NCI-H345 (cell line): ENCODE measurements at places on chromosomes 3 and 15.

DNA sequence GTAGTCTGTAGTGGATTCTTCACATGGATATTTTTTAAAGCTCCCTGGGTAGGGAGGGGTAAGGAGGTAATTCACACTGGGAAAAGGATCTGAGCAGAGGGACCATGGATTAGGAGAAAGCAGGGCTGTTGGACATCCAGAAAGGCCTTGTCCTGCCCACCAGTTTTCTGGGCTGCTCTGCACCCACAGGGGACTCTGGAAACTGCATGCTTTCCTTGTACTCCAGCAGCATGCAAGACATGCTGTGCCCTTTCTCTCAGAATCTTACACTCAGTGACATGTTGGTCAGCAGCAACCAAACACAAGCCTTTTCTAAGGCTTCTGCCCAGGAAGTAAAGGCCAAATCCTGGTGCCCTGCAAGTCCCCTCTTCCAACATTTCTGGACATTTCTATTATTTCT, 2.5 kb upstream of the FBN1 start:
- DNase-seq: no peak

GRCh38 chr3:134956395-134956794, 161.3 kb downstream of the EPHB1 start:
- no peak for DNase-seq

DNA sequence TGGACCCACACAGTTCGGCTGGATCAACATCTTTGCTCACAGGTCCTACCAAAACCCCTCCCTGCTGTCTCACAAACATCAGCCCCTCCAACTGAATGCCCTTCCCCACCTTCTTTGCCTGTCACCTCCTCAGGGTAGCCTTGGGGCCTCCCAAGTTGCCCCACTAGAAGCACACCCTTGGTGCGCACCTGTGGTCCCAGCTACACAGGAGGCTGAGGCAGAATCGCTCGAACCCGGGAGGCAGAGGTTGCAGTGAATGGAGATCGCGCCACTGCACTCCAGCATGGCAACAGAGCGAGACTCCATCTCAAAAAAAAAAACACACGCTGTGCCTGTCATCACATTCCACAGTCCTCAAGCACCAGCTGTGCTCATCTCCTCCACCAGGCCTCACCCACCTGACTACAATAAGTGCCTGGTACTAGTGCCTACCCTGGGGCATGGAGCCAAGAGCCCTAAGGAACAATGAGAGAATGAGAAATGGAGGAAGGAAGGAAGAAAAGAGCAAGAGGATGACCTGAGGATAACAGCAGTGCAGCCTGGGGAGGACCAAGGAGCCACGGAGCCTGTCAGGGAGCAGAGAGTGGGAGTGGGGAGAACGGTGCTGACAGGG, 26.0 kb downstream of the RPN1 start:
- no peak for DNase-seq

- DNase-seq: no peak
Measured at GRCh38 chr3:194397757-194398312, 1.2 kb downstream of the GP5 start.

DNA sequence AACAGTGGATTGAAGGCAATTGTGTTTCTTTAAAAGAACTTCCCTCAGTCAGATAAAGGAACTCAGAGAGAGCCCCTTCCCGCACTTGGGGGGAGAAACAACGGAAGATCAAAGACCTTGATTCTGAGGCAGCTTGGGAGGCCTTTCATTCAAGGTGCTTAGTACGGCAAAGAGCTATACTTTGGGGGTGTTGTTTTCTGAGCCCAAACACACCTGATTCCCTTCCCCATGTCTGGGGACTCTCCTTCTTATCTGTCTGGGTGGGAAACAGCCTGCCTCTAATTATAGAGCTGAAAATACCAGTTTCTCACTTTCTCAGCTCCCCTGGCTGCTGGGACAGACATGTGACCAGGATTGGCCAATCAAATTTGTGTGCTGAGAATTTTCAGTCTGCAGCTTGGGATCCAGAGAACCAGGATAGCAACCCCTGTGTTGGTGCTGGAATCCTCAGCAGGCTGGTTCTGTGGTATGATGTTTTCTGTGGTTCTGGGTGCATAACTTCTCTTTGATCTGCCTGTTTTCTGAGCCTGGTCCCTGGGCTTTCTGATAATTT, 19.4 kb upstream of the IQCF6 start:
- no peak for DNase-seq

- DNase-seq: no peak
Measured at GRCh38 chr15:25767356-25768151, 95.6 kb downstream of the ATP10A start.

DNA sequence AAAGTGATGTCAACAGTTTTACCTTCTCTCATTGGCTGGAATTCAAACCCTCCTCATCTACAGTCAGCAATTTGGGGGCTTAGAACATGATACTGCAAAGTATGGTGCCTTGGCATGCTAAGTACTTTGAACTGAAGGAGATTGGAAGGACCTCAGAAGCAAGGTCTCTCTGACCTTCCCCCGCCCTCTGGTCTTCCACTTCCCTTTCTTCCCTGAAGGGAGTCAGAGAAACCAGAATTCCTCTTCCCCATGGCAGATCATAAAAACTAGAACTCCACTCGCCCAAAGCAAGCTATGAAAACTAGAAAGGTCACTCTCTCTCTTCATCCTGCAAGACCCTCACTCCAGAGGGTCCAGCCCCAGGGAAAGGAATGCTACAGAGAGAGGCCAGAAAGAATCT, 64.2 kb downstream of the CD200R1L start:
- no peak for DNase-seq

GRCh38 chr15:35139822-35140221, 54.7 kb upstream of the NANOGP8 start:
- no peak for DNase-seq

GRCh38 chr3:50971487-50971924, 296.8 kb downstream of the DOCK3 start:
- peak; percentile 48 for DNase-seq

DNA sequence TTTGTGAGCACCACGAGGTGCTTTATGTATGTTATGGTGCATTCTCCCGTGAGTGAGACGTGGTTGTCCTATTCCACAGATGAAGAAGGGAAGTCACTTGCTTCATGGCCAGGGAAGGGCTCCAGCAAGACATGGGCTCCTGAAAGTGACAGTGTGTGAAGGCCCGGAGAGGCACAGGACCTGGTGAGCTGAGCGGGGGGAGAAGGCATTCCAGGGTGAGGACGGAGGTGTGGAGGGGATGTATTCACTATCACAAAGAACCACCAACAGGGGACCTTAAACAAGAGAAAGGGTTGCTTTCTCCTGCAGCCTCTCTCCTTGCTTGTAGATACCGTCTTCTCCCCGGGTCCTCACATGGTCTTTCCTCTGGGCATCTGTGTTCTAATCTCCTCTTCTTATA, 139.1 kb downstream of the FBLN2 start:
- no peak for DNase-seq

GRCh38 chr15:39429898-39430357, 151.0 kb upstream of the THBS1 start:
- DNase-seq: no peak

GRCh38 chr3:71547249-71548198, 36.0 kb downstream of the FOXP1 start:
- no peak for DNase-seq

DNA sequence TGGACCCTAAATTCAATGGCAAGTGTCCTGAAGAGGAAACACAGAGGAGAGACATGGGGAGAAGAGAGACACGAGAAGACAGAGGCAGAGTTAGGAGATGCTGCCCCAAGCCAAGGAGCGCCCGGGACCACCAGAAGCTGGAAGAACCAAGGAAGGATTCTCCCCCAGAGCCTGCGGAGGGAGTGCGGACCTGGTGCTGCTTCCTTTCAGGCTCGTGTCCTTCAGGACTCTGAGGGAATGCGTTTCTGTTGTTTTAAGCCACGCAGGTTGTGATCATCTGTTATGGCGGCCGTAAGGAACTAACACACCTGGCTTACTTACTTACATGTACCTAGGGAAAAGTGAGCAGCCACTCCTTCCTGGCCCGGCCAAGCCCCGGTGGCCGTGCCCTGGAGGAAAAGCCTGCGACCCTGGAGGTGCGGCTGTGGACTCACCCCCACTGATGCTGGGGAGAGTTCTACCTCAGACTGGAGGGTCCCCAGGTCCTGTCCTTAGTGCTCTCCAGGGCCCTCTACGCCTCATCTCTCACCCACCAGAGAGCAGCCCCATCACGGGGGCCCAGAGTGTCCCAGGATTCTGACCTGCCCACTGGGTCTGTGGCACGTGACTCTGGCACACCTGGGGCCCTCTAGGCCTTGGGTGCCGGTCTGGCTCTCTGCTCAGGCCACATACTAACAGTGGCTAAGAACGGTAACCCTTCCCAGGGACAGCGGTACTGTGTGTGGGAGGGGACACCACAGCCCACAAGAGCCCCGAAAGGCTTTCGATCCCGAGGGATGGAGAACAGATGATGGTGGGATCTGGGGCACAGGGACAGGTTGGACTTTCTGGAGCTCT, 61.8 kb downstream of the ITGA11 start:
- no peak for DNase-seq

GRCh38 chr3:40324621-40325020, 15.1 kb downstream of the EIF1B start:
- no peak for DNase-seq

- no peak for DNase-seq
Measured at GRCh38 chr3:51954713-51955112, 468 bp upstream of the GPR62 start.

DNA sequence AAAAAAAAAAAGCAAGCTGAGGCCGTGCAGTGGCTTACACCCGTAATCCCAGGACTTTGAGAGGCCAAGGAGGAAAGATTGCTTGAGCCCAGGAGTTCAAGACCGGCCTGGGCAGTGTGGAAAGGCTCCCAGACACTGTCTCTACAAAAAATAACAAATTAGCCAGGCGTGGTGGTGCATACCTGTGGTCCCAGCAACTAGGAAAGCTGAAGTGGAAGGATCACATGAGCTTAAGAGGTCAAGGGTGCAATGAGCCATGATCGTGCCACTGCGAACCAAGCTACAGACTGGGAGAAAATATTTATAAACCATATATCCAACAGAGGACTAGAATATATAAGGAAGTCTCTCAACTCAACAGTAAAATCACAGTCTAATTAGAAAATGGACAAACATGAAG, 10.0 kb downstream of the KLHDC8B start:
- DNase-seq: no peak

DNA sequence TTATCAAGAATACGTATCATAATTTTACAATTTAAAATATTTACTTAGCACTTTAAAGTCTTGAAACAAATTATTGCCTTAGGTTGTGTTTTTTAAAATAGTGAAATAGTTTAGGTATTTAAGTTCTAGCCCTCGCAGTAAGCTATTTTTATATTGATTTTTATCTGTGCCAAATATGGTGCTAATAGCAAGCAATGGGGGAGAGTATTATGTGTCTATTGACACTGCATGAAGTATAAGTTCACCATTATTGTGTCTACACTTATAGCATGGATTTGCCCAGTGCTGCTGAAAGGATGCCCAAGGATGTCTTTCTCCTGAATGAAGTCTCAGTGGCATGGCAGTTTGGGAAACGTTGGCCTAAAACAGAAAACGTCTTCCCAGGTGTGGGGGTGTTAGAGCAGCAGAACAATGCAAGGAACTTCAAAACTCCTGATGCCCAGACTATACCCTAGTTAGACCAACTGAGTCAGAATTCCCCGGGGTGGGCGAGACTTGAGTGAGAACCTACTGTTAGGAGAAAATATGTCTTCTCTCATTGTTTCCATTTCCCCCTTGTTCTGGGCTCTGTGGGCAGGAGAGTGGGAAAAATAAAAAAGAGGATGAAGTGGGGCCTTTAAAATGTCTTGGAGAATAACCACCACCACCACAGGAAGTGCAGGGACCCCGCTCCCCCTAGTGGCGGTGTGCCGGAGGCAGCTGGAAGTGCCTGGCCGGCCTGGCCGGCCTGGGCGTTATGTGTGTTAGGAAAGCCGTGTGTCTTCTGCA, 104.2 kb upstream of the SLC7A14 start:
- peak; percentile 11 for DNase-seq

- no peak for DNase-seq
Measured at GRCh38 chr15:95715906-95716656, 614.4 kb upstream of the NR2F2 start.

DNA sequence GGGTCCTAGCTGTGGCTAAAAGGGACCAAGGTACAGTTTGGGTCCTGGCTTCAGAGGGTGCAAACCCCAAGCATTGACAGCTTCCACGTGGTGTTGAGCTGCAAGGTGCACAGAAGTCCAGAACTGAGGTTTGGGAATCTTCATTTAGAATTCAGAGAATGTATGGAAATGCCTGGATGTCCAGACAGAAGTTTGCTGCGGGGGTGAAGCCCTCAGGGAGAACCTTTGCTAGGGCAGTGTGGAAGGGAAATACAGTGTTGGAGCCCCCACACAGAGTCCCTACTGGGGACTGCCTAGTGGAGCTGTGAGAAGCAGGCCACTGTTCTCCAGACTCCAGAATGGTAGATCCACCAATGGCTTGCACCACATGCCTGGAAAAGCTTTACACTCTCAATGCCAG, 17.9 kb downstream of the RNF13 start:
- no peak for DNase-seq

- no peak for DNase-seq
Measured at GRCh38 chr15:85397151-85397550, 16.7 kb downstream of the AKAP13 start.

DNA sequence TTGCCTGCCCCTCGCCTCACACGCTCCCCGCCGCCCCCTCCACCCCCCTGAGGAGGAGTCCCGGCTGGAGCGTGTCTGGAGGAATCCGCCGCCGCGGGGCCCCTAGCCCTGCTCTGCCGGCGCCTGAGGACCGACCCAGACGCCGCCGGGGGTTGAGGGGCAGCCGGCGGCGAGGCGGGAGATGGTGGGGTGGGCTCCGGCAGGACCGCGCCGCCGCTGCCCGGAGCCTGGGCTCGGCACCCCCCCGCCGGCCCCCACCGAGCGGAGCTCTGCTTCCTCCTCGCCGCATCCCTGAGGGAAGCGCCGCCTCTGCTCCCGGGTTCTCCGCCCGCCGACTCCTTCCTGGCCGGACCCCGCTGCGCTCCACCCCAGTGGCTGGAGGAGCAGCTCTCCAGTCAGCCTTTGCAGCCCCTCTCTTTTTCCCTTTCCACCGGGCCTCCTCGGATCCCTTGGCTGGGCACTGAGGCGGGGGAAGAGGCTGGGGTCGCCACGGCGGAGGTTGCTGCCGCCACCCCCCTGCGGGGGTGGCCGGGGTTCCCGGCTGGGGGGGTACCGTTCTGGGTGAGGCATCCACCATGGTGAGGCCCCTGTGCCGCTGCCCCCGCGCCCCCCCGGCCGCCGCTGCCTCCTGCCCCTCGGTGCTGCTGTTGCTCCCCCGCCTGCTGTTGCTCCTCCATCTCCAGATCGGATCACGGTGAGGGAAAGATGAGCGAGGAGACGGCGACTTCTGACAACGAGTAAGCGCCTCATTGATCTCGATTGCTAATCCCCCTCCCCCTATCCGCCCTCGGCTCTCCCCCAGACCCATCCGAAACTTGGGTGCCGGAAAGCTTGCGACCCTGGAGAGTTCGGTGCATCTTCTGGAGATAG, at the start of gene SPRED1:
Gene SPRED1, plus strand, starts transcription at position 356 of the 870 bp plus-strand sequence. Its CDS starts 350 bp downstream, at position 706.
- DNase-seq: peak; percentile 42

GRCh38 chr15:33608714-33609113, 297.9 kb downstream of the RYR3 start:
- DNase-seq: no peak

- DNase-seq: no peak
Measured at GRCh38 chr15:83775738-83776137, 121.8 kb downstream of the ADAMTSL3 start.
